ENCODE measurements at places on chromosomes 11 and 22. TPM values are rescaled to one million over a fixed set of nuclear protein-coding genes. Genes with fewer than 3 reads are reported as not detected.

MUC5B gene
- total RNA-seq: not detected

KCNQ1 gene
- total RNA-seq: 4.0 TPM

- no peak for DNase-seq
Observed at GRCh38 chr11:115885535-115886421, 381.6 kb upstream of the CADM1 start.

GRCh38 chr11:131370090-131370751, at the start of gene NTM:
NTM (plus strand) TSS chr11:131370615.
- DNase-seq: no peak

DNA sequence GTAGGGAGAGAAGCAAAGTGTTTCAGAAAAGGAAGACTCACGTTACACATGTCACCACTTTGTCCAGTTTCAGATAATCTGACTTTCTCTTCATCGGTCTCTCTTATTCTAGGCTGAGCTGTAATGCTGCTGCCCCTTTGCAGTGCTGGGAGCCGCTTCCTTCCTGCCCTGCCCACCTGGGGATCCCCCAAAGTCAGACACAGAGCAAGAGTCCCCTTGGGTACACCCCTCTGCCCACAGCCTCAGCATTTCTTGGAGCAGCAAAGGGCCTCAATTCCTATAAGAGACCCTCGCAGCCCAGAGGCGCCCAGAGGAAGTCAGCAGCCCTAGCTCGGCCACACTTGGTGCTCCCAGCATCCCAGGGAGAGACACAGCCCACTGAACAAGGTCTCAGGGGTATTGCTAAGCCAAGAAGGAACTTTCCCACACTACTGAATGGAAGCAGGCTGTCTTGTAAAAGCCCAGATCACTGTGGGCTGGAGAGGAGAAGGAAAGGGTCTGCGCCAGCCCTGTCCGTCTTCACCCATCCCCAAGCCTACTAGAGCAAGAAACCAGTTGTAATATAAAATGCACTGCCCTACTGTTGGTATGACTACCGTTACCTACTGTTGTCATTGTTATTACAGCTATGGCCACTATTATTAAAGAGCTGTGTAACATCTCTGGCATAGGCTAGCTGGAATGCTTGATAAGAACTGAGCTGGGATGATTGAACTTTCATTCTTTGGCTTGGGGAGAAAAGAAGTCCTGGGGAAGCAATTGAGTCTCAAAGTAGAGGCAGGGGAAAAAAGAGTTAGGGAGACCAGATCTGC, 31.2 kb upstream of the SMIM35 start:
- no peak for DNase-seq

DNA sequence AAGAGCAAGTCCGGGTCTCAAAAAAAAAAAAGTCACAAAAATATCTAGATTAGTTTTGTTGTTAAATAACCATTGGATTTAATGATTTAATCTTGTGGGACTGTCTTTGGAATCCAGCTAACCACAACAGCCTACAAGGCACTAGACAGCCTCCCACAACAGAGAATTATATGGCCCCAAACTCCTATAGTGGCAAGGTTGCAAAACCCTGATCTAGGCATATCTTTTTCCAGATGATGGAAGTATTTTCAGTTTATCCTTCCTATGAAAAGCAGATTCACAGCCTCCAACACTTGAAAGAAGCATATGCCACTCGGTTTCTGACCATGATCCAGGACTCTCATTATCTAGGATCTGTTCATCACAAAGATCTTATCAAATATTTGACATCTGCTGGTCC, 5.4 kb upstream of the C11orf87 start:
- no peak for DNase-seq

DNA sequence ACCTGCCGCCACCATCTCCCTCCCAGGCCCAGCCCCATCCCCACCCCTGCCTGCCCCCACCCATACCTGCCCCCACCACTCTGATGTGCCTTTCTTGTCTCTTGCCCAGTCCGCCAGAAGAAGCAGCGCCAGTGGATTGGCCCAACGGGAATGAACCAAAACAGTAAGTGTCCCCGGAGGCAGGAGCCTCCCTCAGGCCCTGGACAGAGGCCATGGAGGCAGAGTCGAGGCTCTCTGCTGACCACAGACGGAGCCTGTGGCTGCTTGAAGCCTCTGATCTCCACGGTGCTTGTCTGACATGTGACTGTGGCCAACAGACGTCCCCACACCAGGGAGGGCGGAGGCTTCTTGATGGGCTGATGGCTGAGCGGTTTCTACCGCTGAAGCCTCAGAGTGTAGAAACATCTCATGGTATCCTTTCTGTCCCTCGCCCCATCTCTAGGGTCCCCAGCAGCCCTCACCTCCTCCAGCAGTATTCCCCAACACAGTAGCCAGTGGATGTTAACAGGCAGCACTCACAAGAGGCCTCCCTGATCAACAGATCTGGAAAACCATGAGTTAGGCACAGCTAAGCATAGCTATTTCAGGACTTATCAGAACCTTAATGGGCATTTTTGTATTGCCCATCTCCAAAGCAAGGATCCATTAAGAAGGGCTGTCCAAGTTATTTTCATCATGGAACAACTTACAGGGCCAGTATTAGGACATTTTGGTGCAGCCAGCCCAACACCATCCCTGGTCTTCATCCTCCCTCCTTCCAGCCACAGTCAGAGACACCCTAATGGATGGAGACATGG, 21.7 kb downstream of the CD5 start:
- DNase-seq: no peak

BIRC2 gene
- 30.4 TPM for total RNA-seq

- peak; percentile 46 for DNase-seq
Observed at GRCh38 chr11:1772270-1773130, 8.8 kb upstream of the CTSD start.

DNA sequence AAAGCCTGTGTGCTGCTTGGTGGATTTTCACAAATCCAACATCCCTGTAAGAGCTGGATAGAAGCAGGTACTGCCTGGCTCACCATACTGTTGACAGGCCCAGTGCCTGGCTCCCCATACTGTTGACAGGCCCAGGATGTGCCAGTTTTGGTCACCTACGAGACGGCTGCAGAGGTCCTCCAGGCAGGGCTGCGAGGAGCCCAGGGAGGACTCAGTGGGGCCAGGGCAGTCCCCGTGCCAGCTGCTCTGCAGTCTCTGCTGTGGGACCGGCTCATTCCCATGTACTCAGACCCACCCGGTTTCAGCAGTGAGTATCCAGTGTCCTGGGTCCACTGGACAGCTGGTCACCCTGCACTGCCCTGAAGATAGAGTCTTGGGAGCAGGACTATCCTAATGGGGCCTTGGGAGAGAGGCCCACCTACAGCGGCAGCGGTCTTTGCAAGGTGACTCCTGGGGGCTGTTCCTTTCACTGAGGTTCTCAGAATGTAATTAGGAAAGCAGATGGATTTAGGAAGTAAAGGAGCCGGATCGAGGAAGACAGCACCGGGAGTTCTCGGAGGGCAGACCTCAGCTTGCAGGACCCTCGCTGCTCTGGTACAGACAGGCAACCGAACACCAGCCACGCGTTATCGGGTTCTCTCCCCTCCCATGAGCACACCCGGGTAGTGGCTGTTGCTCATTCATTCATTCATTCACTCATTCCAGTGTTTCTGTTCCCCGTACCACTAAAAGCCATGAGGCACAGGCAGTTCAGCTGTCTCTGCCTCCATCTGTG, 106.1 kb downstream of the CTTN start:
- DNase-seq: no peak

- DNase-seq: no peak
Observed at GRCh38 chr22:45163099-45163450, 650 bp upstream of the NUP50 start.

P2RY2 gene
- not detected for total RNA-seq

PATE2 gene
- not detected for total RNA-seq

DNA sequence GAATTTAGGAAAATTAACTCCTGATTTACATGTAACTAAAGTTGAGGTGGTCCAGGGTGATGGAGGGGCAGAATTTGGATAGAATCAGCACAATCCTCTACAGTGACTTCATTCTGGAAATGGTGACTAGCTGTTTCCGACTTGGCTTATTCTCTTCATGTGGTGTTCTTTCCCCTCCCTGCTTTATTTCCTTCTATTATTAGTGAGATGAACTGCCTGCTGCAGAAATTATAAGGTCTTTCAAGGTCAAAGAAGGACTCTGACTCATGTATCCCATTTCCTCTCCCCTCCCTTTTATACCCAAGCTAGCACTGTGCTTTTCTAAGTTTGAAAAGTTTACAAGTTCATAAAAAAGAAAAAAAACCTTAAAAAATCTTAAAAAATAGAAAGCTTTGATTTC, 12.2 kb upstream of the MRPL17 start:
- DNase-seq: no peak

DNA sequence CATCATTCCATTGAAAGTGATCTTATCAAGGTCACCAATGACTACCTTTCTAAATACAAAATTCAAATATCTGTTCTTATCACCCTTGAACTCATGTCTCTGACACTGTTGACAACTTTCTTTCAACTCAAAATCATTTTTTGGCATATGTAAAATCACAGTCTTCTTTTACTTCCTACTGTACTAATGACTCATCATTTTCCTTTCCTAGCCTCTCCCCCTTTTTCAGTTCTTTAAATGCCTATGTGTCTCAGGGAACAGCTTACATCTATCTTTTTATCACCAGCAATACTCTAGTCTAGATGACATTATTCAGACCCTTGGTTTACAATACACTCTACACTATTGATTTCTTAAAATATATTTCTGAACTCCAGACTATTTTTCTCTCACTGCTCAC, 2220.7 kb upstream of the RAG2 start:
- DNase-seq: no peak

DNA sequence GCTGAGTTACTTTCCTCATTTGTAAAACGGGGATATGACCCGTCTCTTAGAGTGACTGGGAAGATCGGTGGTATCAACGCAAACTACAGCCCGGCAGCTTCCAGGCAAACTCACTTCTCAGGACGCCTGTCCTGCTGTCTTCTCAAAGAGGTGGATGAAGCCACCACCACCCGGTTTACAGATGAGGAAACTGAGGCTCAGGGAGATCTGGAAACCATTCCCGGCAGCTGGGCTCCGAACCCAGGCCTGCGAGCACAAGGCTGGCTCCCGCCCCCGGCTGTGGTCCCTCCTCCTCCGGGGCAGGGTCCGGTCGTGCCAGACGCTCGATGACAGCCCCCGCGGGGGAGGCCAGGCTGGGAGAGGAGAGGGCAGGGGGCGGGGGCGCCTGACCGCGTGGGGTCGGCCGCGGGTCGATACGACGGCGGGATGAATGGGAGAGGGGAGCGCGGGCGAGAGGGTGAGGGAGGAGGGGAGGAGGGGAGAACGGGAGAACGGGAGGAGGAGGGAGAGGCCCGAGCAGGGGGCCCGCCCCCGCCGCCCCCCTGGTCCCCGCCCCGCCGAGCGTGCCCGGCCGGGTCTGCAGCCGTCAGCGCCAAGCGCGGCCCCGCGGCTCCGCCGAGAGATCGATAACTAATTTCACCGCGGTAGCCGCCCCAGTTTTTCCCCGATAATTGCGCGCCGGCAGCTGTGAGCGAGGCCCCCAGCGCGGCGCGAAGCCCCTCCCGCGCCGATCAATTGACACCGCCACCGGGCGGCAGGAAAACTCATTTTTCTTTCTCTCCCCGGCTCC, 14.0 kb downstream of the IGLL1 start:
- no peak for DNase-seq

GRCh38 chr11:57434640-57435546, 8.0 kb upstream of the SLC43A3 start:
- no peak for DNase-seq

OR2AG1 gene
- total RNA-seq: not detected

- no peak for DNase-seq
Observed at GRCh38 chr11:95676308-95676707, 113.3 kb downstream of the FAM76B start.

DNA sequence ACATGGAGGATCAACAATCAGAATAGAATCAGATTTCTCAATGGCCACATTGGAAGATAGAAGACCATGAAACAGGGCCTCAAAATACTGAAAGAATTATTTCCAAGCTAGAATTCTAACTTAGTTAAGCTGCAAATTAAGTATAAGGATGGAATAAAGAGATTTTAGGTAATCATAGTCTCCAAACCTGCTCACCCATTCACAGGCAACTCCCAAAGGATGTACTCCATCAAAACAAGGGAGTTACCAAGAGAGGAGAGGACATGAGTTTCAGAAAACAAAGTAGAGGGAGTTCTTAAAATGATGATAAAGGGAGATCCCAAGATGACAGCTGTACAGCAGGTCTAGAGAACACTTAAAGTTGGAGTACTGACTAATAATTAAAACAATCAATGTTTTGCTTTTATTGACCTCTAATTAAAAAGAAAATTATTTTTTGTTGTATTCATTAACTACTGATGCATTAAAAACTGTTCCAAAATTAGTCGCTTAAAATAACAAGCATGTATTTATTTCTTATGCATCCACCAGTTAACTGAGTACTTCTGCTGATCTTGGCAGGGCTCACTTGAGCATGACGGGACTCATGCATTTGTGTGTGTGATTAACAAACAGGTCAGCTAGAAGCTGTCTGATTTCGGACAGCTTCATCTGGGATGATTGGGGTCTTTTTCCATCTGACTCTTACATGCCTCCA, 95.6 kb downstream of the CD44 start:
- DNase-seq: no peak

- no peak for DNase-seq
Observed at GRCh38 chr11:31943056-31943780, 132.1 kb upstream of the PAX6 start.

SDHD gene
- 81.7 TPM for total RNA-seq

DNA sequence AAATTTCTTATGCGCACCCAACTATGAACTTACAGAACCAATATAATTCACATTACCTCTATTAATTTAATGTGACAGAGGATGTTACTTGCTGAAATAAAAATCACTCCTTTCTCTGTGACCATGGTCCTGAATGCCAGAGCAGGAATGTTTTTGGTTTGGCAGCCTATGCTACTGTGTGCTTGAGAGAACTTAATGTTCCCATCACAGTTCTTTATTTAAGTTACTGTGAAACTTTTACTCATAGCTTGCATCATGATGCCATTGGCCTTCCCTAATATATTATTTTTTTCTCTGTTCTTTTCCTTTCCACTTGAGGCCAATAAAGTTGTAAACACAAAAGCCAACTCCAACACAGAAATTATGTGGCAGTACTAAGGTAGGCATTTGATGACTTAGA, 142.2 kb downstream of the FAM76B start:
- DNase-seq: no peak

MFRP gene
- total RNA-seq: not detected

DNA sequence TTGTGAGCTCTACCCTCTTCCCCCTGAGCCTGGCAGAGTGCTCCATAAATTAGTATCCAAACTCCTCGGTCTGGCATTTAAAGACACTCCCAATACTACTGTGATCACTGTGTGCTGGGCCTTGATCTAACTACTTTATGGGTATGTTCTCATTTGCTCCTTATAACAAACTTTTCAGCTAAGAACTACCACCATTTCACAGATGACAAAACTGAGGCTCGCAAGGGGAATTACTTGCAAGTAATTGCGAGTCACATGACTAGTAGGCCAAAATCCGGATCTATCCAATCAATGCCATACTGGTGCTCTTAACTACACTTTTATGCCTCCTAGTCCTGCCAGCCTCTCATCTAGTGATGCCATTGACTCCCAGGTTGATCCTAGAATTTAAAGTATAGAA, 3.6 kb downstream of the THOC5 start:
- no peak for DNase-seq

DNA sequence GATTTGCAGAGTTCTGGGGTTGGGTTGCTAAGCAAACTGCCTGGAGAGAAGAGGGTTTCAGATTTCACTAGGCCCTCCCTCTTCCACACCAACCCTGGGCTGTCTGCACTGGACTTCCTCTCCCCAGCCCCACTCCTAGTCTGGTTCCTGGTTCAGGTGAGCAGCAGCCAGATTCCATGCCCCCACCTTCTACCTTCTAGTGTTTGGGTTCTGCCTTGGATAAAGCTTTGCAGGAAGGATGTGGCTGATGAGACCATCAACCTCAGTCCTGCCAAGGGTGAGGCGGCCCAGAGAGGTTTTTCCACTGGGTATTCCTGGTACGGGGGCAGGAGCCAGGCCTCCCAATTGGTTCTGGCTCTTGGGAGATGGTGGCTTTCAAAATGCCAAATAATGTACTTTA, 68.3 kb downstream of the BCR start:
- DNase-seq: no peak

Data from activated T-helper 2 cell treated with anti-CD3 and anti-CD28 coated beads, Interferon-gamma antibody, Interleukin-2, Interleukin-4, amounts not matched to agents 10 μg/mL and 5 μg/mL and 100 μg/mL, durations not matched to agents 14 hours and 24 hours and 36 hours (primary cell).